ENCODE measurements at places on chromosomes 5 and 9.

GRCh38 chr5:133356984-133357421, 255.3 kb downstream of the FSTL4 start:
- DNase-seq, result no peak

DNA sequence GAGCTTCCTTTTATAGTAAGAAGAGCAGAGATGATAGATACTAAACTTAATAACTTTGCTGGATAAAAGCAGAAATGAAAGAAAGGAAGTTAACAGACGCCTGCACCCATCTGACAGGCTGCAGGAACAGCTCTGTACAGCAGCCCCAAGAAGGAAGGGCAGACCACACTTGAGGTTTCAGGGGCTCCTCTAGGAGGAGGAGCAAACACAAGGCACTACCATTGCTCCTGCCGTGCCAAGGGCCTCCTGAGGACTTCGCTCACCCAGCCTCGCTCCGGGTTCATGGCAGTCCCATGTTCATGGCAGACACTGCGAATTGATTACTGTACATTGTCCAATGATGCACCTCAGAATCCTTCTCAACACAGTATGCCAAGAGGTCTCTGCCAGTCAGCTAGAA, 85.1 kb downstream of the AMBP start:
- peak; percentile 36 for DNase-seq

DNA sequence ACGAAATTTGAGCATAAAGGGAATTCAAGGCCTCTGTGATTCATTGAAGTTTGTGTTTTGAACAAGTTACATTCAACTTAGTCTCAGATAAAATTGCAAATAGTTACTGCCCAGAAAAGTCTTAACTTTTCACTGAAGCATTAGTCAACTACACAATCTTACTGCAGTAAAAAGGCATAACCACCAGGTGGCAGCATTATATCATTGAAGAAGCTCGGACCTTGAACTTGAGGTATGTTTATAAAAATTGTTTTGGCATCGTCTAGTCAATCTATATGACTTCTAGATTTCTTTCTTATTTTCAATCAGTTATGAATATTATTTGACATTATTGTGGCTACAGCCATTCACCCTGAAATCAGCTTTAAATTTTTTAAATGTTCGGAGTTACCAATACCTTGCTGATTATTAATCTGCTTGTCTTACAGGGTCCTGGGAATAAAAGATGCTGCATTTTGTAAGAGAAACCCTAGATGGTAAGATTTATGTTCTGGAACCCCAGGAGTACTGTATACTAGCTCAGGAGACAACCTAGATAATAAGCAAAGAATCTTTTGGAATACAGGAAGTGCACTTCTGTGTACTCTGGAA, 83.9 kb upstream of the GRAMD2B start:
- DNase-seq, result no peak

DNA sequence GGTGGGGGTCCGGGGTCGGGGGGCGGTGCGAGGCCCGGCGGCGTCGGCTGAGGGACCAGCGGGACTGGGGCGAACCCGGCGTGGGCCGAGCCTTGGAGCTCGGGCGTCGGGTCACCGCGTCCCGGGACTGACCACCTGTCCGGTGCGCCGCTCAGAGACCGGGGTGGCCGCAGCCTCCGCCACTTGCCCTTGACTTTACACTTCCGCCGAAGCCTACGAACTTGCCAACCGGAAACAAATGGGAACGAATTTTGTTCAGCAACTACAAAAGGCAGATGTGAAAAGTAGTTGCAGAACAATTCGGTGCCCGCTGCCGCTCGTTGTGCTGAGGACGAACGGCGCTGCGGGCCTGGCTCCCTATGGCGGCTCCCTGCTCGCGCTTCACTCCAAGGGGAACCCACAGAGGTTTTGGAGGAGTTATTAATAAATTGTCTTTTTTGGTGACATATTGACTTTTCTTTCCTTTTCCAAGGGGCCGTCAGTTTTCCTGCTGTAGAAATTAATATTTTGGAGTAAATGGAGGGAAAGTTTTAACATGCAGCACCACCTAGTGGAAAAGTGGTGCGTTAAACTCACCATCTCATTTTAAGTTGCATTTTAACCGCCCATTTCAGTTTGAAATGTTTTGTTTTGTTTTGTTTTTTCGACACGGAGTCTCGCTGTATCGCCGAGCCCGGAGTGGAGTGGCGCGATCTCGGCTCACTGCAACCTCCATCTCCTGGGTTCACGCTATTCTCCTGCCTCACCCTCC, 490 bp downstream of the PCBD2 start:
- DNase-seq, result peak; percentile 86

DNA sequence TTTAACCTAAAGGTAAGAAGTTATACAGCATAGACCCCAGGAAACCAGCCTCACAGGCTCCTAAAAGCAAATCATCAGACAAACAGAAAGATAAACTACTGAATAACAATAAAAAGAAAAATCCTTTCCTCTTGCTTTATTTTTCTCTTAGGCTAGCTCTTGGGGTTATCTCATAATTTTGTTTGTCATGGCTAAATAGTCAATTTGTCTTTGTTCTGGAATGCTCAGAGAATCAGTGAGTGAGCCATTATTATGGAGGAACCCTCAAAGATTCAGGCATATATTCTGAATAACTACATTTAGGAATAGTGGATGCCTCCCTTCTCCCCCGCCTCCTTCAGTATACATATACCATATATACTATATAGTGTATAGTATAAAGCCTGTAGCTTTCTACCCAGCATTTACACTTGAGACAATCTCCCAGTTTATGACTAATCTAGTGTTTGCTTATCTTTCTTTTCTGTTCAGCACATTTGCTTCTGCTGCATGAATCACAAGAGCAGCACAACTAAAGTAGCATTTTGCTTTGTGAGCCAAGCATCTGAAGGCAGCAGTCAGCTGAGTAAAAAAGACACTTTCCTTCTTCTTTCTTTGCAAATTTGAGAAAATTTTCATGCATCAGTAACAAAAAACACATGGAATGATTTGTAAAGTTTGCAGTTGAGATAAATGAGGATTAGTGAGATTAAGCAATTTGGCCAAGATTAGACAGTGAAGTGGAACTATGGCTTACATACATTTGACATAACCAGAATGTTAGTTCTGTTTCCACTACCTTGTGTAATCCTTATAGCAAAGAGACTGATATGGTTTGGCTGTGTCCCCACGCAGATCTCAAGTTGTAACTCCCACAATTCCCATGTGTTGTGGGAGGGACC, 45.3 kb upstream of the PPP3R2 start:
- DNase-seq, result no peak

- DNase-seq, result peak; percentile 77
These were observed 45.5 kb upstream of the IL7R start for GRCh38 chr5:35811108-35811741.

- no peak for DNase-seq
These were observed 210.3 kb upstream of the TBC1D2 start for GRCh38 chr9:98465799-98466198.

GRCh38 chr5:171599957-171600612, 180.6 kb downstream of the FGF18 start:
- no peak for DNase-seq

- DNase-seq, result no peak
These were observed 150.3 kb upstream of the SLC24A2 start for GRCh38 chr9:19938990-19939733.

DNA sequence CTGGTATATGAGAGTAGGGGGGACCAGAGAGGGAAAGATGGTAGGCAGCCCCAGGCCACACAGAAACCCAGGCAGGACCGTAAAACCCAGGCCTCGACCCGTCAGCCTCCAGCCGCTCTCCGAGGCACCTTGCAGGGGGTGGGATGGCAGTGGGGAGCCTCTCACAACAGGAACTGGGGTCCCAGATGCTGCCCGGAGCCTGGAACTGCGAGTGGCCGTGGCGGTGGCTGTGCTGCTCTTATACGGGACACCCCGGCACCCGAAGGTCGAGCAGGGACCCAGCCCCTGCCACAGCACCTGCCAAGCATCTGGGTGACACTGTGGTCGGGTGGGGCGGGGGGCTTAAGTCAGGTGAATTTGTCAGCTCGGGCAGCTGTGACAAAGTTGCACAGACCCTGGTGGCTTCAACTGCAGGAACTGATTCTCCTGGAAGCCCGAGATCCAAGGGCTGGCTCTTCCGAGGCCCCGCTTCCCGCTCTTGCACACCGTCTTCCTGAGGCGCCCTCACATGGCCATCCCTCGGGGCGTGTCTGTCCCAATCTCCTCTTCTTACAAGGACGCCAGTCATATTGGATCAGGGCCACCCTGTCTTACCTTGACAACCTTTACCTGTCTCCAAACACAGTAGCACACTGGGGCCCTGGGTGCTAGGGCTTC, 47.6 kb upstream of the EGFL7 start:
- no peak for DNase-seq

GRCh38 chr5:59773294-59773693, 120.2 kb downstream of the PDE4D start:
- no peak for DNase-seq

DNA sequence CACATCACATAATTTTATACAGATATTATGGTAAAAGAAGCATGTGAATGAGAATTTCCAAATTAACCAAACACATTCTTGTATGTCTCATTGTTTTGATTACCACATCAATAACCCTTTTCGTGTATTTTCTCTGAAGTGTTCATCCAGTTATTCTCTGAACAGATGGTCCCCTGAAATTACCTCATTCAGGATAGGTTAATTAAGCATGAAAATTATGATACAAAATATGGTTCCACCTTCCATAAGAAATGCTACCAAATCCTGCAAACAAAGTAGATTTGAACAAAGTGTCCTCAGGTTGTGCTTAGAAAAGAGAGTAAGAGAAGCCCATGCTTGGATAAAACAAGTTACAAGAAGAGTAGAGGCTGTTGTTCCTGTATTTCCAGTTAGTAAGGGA, 83.1 kb upstream of the LMNB1 start:
- DNase-seq, result no peak

DNA sequence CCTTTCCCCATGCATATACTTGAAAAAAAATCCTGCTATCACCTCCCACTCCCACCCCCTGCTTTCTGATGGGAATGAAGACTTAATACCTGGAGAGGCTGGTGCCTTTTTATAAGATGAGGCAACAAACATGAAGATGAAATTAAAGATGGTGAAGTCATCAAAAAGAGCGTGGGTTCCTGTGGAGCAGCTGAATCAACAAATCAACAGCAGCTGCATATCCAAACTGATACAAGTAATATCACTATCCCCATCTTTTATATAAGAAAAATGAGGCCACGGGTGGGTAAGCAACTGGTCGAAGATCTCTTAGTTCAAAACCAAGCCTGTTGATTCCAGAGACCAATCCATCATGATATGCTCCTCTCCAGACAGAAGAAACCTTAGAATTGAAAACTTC, 268.5 kb downstream of the ENC1 start:
- DNase-seq, result no peak

GRCh38 chr9:113187929-113188595, 33.0 kb downstream of the FKBP15 start:
- DNase-seq, result no peak

DNA sequence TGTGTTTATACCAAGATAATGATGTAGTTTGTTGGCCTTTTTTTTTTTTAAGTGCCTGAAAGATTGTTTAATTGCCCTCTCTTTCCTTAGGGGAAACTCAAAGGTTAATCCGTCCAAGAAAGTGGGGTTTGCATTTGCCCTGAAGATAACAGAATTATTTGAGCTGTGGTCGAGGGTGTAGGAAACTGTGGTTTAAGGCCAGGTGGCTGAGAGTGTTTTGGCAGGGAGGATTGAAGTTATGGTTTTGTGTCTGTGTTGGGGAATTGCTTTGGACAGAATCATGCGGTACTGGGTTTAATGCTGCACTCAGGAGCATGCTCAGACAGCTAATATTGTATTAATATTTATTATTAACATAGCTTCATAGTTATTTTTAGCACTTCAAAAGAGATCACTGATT, 509.8 kb downstream of the EBF1 start:
- no peak for DNase-seq
